ENCODE measurements at places on chromosomes 6 and 20. TPM values are rescaled to one million over a fixed set of nuclear protein-coding genes. Genes with fewer than 3 reads are reported as not detected.

DNA sequence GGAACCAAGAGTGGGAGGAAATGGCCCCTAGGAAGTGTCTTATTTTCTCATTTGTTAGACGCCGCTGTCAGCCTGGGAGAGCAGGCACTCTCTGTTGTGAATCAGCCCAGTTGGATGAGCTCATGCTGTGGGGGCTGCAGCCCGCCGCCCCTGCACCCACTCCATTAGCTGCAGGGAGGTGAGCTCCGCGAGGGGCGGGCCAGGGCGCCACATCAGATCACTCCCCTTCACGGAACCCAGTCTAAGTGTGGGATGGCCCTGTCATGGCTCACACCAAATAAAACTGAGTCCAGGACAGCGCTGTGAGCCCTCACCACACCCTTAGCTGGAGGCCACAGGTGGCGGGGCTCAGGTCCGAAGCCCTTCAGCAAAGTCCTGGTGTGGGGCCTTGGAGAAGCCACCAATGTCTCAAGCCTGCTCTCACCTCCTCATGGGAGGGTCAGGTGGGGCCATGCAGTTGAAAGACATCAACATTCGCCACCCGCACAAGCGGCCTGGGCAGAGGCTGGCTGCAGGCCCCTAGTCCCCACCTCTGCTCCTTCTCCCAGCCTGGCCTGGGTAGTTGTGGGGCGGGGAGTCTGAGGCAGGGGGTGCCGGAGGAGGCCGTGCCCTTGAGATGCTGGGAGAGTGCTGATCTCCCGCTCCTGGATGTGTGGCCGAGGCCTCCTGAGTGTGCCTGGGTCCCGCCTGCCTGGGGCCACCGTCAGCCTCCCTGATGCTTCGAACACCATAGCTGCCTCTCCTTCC is 66.2 kb upstream of the SLCO4A1 start:
- H3K27me3 ChIP-seq: peaks cover 13% of the 10 kb centered on the region
- H3K36me3 ChIP-seq: no peaks in the 10 kb centered on the region
- H3K4me3 ChIP-seq: no peak overlapping the region
- no peak overlapping the region for H3K27ac ChIP-seq
- DNase-seq: no peak
- H3K4me1 ChIP-seq: no peaks in the 10 kb centered on the region

- H3K4me3 ChIP-seq: no peak overlapping the region
- H3K4me1 ChIP-seq: no peaks in the 10 kb centered on the region
- H3K27me3 ChIP-seq: peaks cover 27% of the 10 kb centered on the region
- no peak for DNase-seq
- no peak overlapping the region for H3K27ac ChIP-seq
These were observed 101.3 kb downstream of the VEGFA start for GRCh38 chr6:43871284-43871683.

GRCh38 chr6:45002390-45003105 is 325.6 kb upstream of the RUNX2 start:
- H3K27ac ChIP-seq: no peak overlapping the region
- H3K36me3 ChIP-seq: no peaks in the 10 kb centered on the region
- no peak for DNase-seq
- H3K27me3 ChIP-seq: no peaks in the 10 kb centered on the region
- no peaks in the 10 kb centered on the region for H3K4me1 ChIP-seq

DNA sequence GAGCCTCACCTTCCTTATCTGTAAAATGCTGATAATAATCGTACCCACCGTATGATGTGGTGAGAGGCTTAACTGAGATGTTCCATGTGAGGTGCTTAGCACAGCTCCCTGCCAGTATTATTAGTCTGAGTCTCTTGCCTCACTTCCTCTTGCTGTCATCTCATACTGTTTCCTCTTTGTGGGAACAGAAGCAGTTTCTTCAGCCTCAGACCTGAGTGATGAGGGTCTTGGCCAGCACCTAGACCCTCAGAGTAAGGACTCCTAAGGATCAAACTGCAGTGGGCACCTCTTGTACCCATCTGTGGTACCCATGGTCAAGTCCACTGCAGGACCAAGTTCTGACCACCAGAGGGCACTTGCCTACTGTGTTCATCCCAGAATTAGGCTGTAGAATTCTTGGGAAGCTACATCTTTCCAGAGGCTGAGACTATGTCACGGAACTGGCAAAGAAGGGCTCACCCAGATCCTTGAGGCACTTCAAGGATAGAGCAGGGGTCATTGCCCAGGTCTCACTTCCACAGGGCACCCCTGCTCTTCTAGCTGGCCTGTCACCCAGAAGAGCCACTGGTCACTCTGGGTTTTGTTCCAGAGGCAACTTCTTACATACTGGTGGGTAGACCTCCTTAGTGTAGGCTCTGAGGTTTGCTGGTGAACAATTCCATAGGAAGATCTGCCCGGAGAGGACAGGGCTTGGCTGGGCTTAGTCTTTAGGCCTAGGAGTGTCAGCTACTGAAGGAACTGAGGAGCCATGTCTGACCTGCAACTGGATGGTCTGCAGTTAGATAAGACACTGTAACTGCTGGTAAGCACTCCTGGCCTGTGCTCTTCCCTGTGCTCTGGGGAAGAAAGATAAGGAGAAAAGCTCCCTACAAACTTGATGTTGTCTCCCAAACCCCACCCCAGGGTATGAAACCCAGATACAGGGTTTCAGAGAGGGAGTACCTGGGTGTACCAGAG is 20.6 kb upstream of the SGK2 start:
- no peaks in the 10 kb centered on the region for H3K36me3 ChIP-seq
- DNase-seq: peak; percentile 42

GRCh38 chr6:97815301-97815812 is 532.3 kb upstream of the MMS22L start:
- no peaks in the 10 kb centered on the region for H3K36me3 ChIP-seq
- no peaks in the 10 kb centered on the region for H3K27me3 ChIP-seq
- no peak overlapping the region for H3K27ac ChIP-seq
- no peaks in the 10 kb centered on the region for H3K4me1 ChIP-seq
- H3K4me3 ChIP-seq: no peak overlapping the region

DNA sequence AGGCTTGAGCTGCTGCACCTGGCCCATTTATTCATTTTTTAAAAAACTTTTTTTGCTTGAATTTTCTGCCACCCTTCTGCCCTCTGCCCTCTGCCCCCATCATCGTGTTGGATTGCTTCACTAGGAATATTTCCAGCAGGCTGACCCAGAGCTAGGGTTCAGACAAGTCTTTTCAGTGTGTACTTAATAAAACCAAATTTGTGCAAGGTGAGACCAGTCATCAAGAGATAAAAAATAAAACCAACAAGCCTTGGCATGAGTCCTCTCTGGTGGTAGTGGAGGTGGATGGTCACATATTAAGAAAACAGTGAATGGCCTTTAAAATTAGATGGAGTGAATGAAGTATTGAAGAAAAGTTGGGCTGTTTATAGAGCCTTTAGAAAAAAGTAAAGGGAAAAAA is 239.6 kb downstream of the CDKAL1 start:
- DNase-seq: no peak

DNA sequence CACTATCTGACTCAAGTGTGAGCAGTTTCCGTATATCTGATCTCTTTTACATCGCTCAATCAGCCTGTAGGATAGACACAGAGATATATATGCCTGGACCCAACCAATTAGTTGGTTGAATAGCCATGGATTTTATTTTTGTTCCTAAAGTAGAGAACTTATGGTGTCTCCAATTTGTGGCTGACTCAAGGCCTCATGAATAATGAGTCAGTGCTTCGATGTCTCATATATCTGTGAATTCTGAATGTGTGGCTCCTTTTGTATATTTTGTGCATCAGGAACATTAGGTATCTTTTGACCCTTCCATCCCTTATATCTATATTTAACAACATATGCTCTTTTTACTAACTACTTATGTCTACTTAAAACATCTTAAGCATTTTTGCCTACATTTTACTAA is 64.5 kb downstream of the OR2B2 start:
- H3K27ac ChIP-seq: no peak overlapping the region
- H3K27me3 ChIP-seq: no peaks in the 10 kb centered on the region
- peaks cover 2% of the 10 kb centered on the region for H3K4me1 ChIP-seq
- DNase-seq: no peak
- H3K4me3 ChIP-seq: no peak overlapping the region
- no peaks in the 10 kb centered on the region for H3K36me3 ChIP-seq

GRCh38 chr6:22383016-22383415 is 86.2 kb upstream of the PRL start:
- no peak overlapping the region for H3K27ac ChIP-seq
- H3K4me3 ChIP-seq: no peak overlapping the region
- peak; percentile 57 for DNase-seq
- no peaks in the 10 kb centered on the region for H3K4me1 ChIP-seq
- no peaks in the 10 kb centered on the region for H3K27me3 ChIP-seq
- H3K36me3 ChIP-seq: no peaks in the 10 kb centered on the region

DNA sequence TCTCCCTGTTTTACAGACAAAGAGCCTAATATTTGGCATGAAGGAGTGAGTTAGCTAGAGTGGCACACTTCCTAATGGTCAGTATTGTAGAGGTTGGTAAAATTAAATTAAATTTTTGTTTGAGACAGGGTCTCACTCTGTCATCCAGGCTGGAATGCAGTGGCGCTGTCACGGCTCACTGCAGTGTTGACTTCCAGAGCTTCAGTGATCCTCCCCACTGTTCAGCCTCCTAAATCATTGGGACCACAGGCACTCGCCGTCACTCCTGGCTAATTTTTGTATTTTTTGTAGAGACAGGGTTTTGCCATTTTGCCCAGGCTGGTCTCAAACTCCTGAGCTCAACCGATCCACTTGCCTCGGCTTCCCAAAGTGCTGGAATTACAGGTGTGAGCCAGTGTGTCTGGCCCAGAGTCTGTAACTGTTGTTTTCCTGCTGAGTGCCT is 70.9 kb downstream of the SCAND1 start:
- no peak overlapping the region for H3K4me3 ChIP-seq
- no peak for DNase-seq
- peaks cover 16% of the 10 kb centered on the region for H3K4me1 ChIP-seq
- H3K27me3 ChIP-seq: no peaks in the 10 kb centered on the region
- peaks cover 4% of the 10 kb centered on the region for H3K36me3 ChIP-seq

GRCh38 chr20:23050076-23050838 is 785 bp upstream of the THBD start:
- peak overlapping the region; percentile 17 for H3K27ac ChIP-seq
- H3K36me3 ChIP-seq: no peaks in the 10 kb centered on the region
- peak overlapping the region; percentile 48 for H3K4me3 ChIP-seq
- H3K4me1 ChIP-seq: no peaks in the 10 kb centered on the region
- H3K27me3 ChIP-seq: no peaks in the 10 kb centered on the region

GRCh38 chr20:24048024-24048611 is 59.5 kb upstream of the GGTLC1 start:
- H3K27ac ChIP-seq: no peak overlapping the region
- H3K27me3 ChIP-seq: no peaks in the 10 kb centered on the region
- H3K4me3 ChIP-seq: no peak overlapping the region
- no peaks in the 10 kb centered on the region for H3K4me1 ChIP-seq
- H3K36me3 ChIP-seq: no peaks in the 10 kb centered on the region

- no peaks in the 10 kb centered on the region for H3K4me1 ChIP-seq
- peak; percentile 53 for DNase-seq
- no peaks in the 10 kb centered on the region for H3K27me3 ChIP-seq
- H3K27ac ChIP-seq: no peak overlapping the region
- no peaks in the 10 kb centered on the region for H3K36me3 ChIP-seq
These were observed 76.8 kb downstream of the PTPRK start for GRCh38 chr6:128443553-128443952.

- DNase-seq: peak; percentile 26
- no peaks in the 10 kb centered on the region for H3K27me3 ChIP-seq
- H3K27ac ChIP-seq: no peak overlapping the region
- H3K36me3 ChIP-seq: no peaks in the 10 kb centered on the region
- H3K4me3 ChIP-seq: no peak overlapping the region
- H3K4me1 ChIP-seq: no peaks in the 10 kb centered on the region
These were observed 163.9 kb downstream of the ANKRD60 start for GRCh38 chr20:58064411-58065010.

DNA sequence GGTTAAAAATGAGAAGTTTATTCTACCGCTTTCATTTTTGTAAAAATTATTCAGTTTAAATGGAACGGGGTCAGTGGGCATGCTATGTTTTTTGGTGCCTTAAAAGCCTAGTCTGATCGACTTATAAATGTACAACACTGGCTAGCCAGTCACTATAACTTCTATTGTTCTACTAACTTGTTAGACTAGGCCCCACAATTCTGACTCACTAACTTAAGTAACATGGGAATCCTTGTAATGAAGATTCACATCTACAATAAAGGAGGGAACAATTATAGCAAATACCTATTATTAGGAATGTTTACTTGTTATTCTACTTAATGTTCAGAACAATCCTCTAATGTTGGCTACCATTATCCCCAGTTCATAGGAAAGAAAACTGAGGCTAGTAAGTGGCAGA is 28.5 kb downstream of the REPS1 start:
- DNase-seq: no peak
- peaks cover 2% of the 10 kb centered on the region for H3K4me1 ChIP-seq
- no peak overlapping the region for H3K27ac ChIP-seq
- no peaks in the 10 kb centered on the region for H3K36me3 ChIP-seq
- no peaks in the 10 kb centered on the region for H3K27me3 ChIP-seq
- no peak overlapping the region for H3K4me3 ChIP-seq

- H3K4me1 ChIP-seq: peaks cover 4% of the 10 kb centered on the region
- H3K36me3 ChIP-seq: no peaks in the 10 kb centered on the region
- H3K4me3 ChIP-seq: peak overlapping the region; percentile 49
- H3K27ac ChIP-seq: no peak overlapping the region
- no peaks in the 10 kb centered on the region for H3K27me3 ChIP-seq
These were observed 91.9 kb upstream of the SIRPA start for GRCh38 chr20:1803061-1803931.

DNA sequence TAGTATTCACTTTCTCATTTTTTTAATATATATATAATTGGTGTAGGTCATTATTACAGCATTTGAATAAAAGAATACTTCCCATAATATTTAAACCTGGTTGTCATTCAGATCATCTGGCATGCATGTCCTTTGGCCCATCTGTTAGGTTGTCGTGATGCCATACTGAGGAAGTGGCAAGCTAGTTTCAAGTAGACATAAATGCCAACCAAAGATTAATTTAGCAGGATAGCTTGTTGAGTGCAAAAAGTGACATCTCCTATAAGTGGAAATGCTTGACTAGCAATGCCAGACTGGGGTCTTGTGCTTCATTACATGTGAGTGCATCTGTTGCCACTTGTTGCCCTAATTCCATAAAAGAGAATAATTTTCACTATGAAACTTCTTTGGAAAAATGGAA is 1044.7 kb downstream of the GRIK2 start:
- no peaks in the 10 kb centered on the region for H3K36me3 ChIP-seq
- no peak overlapping the region for H3K4me3 ChIP-seq
- H3K4me1 ChIP-seq: no peaks in the 10 kb centered on the region
- H3K27ac ChIP-seq: no peak overlapping the region

DNA sequence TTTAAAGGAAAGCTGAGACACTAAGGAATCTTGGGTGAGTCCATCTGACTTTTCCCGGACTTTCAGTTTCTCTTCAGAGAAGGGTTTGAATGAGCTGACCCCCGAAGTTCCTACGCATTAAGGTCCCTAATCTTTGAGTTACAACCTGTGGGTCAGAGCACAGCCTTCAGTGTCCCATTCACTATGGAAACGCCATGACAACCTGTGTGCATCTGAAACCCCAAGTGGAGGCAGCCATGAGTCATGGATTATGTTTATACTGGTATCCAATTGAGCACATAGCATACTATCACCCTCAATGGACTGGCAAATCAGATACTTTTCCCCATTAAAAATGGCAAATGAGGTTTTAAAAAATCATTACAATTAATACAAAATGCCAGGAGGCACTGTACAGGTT is 11.4 kb downstream of the MYLK4 start:
- no peaks in the 10 kb centered on the region for H3K27me3 ChIP-seq
- no peaks in the 10 kb centered on the region for H3K36me3 ChIP-seq
- no peak overlapping the region for H3K4me3 ChIP-seq
- no peak overlapping the region for H3K27ac ChIP-seq
- DNase-seq: peak; percentile 78
- no peaks in the 10 kb centered on the region for H3K4me1 ChIP-seq

The TRIM10 gene
- not detected for total RNA-seq

The MCM8 gene
- 5.4 TPM for total RNA-seq

The BTN3A1 gene
- total RNA-seq: 36.5 TPM

The RAB44 gene
- under 0.01 TPM for total RNA-seq

The C20orf141 gene
- total RNA-seq: not detected

The COL12A1 gene
- 1,023 TPM for total RNA-seq

The GDAP1L1 gene
- not detected for total RNA-seq

Data from fibroblast of lung (primary cell).